ENCODE measurements at places on chromosomes 5 and 9.

DNA sequence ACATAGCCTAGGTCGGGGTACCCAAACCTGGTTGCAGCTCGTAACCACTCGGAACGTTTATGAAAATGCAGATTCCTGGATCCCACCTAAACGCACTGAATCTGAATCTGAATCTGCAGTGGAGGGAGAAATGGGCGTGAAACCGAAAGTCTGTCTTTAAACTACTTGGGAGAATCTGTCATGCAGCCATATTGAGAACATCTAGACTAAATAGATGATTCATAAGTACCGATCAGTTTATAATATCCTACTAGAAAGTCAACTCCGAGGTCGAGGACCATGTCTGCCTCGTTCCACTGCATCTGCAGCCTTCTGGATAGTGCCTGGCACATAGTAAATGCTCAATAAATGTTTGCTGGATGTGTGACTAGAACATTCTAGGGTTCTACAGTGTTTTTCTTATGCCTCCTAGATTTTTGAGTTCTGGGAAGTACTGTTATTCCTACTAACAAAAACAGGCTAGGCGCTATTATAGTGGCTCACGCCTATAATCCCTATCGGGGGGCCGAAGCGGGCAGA is 632 bp downstream of the COQ4 start:
- peak; percentile 23 for DNase-seq

DNA sequence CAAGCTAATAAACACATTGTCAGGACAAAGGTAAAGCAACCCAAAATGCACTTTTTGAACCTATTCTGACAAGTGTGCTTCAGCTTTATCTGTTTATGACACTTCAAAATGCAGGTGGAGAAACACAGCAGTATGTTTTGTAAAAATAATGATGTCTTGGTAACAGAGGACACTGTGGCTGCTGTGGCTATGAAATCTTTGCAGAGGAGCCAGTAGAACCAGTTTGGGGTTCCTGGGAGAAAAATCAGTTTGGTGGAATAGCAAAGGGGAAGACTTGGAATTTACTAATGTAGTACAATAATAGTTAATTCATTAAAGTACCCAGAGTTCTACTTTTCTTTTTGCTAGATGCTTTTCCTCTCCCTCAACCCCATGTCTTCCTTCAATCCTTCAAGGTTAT is 40.6 kb downstream of the SIL1 start:
- no peak for DNase-seq

GRCh38 chr5:111772456-111773122 is 15.6 kb upstream of the NREP start:
- DNase-seq, result peak; percentile 7

- no peak for DNase-seq
Observed at GRCh38 chr9:96491079-96491879, 41.3 kb downstream of the HABP4 start.

Measured in HFFc6 (cell line).